ENCODE measurements at places on chromosomes 6 and 20.
A peak's percentile ranks its signal among the peaks of the same experiment; 100 is the strongest.

DNA sequence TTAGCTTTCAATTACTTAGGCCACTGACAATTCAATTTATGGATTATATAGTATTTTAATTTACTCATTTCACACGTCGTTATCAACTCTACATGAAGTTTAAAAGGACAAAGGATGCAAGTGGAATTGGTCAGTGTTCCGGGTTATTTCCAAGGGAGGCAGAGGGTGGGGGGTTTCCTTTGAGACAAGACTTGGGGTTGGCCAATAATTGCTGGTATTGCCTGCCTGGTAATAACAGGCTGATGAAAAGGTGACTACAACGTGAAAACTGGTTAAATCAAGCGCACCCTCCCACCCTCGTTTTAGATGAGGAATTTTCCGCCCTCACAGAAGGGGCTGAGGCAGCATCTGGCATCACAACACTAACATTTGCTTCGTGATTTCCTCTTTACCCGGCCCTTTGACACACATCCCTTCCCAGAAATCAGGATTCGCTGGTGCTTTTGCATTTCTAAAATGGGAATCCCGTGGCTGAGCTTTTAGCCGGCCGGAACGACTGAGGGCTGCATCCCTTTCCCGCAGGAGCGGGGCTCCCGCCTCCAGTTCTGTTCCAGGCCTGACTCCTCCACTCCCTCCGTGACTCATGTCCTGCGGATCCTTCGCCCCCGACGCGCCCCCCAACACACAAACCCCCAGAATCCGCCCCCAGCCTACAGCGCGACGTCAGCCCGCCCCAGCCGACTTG is 999 bp upstream of the PIM1 start:
- peak; percentile 33 for DNase-seq

- DNase-seq: no peak
These were observed 1.3 kb downstream of the BPIFA2 start for GRCh38 chr20:33169176-33169794.

DNA sequence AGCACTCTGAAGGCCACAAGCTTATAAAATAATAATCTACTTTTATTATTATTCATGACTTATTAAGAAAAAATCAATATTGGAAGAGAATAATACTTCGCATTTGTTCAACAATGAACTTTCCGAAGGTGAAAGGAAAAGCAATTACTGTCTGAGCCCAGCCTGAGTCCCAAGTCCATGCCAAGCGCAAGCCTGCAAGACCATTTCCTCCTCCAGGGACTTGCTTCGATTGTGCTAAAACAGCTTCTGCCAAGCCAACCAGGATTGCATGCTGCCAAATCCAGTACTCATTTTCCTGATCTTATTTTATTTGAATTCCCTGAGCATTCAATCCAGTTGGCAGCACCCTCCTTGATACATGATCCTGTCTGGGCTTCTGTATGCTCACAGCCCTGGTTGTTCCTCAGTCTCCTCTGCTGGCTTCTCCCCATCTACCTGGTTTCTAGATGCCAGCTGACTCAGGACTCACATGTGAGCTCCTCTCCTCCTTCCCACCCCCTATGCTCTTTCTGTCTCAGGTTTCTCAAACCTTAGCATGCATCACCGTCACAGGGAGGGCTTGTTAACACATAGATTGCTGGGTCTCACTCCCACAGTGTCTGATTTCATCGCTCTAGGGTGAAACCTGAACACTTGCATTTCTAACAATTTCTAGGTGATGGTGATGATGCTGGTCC is 55.9 kb upstream of the PSMF1 start:
- DNase-seq: no peak

DNA sequence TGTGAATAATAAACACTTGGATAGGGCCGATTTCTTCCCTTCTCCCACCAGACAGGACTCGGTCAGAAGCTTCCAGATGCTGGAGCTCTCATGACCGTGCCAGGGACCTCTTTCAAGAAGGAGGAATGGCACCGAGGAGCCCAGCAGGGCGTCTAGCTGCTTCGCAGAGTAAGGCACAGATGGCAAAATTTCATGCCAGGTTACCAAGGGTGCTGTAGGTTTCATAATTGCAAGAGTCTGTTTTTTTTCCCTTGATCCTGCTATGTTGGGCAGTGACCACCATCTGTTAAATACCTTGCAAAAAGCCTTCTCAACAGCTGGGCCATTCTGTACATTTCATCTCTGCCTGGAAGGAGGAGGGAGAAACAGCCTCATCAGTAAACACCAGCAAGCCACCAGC is 111.8 kb downstream of the EDN3 start:
- no peak for DNase-seq

GRCh38 chr20:41394931-41395666 is 28.5 kb upstream of the EMILIN3 start:
- no peak for DNase-seq

GRCh38 chr6:156334966-156335365 is 442.2 kb upstream of the ARID1B start:
- no peak for DNase-seq

GRCh38 chr6:129598244-129599187 is 111.5 kb downstream of the ARHGAP18 start:
- peak; percentile 70 for DNase-seq

GRCh38 chr6:127015858-127016257 is 102.6 kb upstream of the RSPO3 start:
- no peak for DNase-seq

GRCh38 chr6:154460306-154461071 is 50.0 kb downstream of the CNKSR3 start:
- DNase-seq: no peak

DNA sequence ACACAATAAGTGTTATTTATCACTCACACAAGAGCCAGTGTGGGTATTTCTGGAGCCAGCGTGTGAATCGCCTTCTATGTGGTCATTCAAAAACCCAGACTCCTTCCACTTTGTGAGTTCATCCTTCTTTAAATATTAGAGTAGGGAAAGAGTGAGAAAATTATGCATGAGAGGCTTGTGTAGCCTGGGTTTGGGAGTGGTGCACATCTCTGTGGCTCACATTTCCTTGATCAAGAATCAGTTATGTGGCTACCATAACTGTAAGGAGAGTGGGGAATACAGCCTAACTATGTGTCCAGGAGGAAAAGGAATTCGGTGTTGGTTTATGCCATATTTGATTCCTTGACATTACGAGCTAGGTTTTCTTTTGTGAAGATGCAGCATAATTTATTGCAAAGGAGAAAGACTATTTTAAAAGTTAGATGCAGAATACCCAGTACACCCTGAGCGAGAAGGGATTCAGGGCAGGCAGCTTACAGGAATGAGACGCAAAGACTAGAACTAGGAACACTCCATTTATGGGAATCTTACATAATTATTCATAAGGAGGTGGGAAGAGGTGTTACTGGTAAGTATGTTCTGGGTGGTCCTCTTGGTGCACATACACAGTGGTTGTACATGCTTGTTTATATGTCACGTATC is 638.5 kb downstream of the COL12A1 start:
- no peak for DNase-seq

DNA sequence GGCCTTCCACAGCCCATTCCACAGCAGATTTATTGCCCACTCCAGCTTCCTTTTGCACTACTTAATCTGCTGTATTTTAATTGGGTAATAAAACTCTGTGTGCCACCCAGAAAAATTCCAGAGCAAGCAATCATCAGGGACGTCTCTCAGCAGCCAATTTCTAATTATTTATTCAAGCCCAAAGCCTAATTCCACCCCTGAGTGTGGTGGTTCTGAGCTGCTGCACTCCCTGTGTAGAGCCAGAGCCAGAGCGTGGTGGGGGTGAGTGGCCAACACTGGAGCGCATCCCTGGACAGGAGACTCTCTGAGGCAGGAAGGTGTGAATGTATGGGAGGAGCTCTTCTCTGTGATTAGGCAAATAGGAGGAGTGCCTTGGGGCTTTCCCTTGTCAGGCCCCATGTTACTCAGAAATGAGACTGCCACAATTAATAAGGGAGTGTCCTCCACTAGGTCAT is 66.1 kb downstream of the CD24 start:
- peak; percentile 75 for DNase-seq

DNA sequence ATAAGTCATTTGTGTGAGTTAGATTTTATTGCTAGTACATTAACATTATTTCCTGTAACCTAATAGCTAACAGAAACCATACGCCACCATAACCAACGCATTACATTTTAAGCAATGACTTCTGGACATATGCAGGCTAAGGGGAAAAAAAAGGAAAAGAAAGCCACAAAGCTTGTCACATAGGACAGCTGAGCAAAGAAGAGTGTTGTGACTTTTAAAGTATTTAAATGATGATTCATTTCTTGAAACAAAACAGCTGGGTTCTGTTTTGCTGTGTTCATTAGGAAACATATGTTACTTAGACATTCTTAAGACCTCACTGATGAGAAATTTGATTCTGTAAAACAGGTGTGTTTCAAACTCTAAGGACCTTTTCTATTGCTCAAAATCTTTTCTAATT is 171.4 kb downstream of the COL9A1 start:
- no peak for DNase-seq

GRCh38 chr6:4491501-4492260 is 284.5 kb upstream of the CDYL start:
- no peak for DNase-seq

GRCh38 chr6:118867181-118867580 is 26.8 kb upstream of the ASF1A start:
- DNase-seq: no peak

- no peak for DNase-seq
These were observed 564.2 kb downstream of the TFAP2B start for GRCh38 chr6:51382847-51383246.

GRCh38 chr6:39953076-39953618 is 18.9 kb upstream of the MOCS1 start:
- no peak for DNase-seq
